ENCODE measurements at places on chromosomes 12 and 14. TPM values are rescaled to one million over a fixed set of nuclear protein-coding genes. Genes with fewer than 3 reads are reported as not detected.

The ZNF26 gene
- polyA plus RNA-seq = 9.0 TPM

The ANG gene
- polyA plus RNA-seq = 9.1 TPM

The KRT79 gene
- 25.8 TPM for polyA plus RNA-seq

The OR4K17 gene
- polyA plus RNA-seq = under 0.01 TPM

The FGD4 gene
- polyA plus RNA-seq = 3.3 TPM

The TMEM179 gene
- 0.23 TPM for polyA plus RNA-seq

All from thymus (tissue), 14 donors.